ENCODE measurements at places on chromosomes 1 and 21.

- DNase-seq, result no peak
Measured at GRCh38 chr1:22031214-22031962, 21.1 kb upstream of the CDC42 start.

DNA sequence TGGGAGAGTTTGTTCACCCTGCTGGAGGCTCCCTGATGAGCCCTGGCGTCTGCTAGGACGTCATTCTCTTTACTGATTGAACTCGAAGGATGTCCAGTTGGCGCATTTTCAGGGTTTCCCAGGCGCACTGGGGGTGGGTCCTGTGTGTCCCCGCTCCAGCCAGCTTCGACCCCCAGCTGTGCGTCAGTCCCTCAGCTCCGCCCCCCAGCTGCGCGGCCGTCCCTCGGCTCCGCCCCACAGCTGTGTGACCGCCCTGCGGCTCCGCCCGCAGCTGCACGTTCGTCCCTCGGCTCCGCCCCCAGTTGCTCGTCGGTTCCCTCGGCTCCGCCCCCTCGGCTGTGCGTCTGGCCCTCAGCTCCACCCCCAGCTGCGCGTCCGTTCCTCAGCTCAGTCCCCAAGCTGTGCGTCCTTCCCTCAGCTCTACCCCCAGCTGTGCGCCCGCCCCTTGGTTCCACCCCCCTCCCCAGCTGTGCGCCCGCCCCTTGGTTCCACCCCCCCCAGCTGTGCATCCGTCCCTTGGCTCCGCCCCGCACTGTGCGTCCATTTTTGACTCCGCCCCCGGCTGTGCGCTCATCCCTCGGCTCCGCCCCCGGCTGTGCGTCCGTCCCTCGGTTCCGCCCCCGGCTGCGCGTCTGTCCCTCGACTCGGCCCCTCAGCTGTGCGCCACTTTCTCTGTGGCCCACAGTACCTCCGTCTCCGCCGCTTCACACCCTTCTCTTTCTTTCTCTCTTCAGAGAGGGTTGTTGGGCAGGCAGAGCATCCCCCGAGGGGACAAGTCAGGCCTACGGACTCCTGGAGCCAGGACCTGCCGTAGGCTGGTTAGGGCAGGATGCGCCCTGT lies 61.3 kb downstream of the FAAP20 start:
- peak; percentile 78 for DNase-seq

- DNase-seq, result no peak
Measured at GRCh38 chr1:31433396-31433930, 20.4 kb downstream of the SERINC2 start.

GRCh38 chr1:115077984-115078330 lies 11.3 kb downstream of the TSPAN2 start:
- no peak for DNase-seq

DNA sequence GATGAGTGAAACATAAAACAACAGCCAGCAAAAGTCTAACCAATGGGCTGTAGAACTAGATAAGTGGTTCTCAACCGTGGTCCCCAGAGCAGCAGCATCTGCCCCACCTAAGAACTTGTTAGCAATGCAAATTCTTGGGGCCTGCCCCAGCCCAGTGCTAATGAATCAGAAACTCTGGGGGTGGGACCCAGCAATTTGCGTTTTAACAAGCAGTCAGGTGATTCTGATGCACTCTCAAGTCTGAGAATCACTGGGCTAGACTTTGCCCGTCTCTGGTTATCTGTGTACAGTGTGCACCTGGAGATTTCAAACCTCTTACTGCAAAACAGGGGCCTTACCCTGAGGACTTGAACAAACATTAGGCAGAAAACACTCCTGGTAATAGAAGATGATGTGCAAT lies 66.5 kb downstream of the PLXNA2 start:
- no peak for DNase-seq

- no peak for DNase-seq
Measured at GRCh38 chr1:113320972-113321680, 69.2 kb upstream of the MAGI3 start.

DNA sequence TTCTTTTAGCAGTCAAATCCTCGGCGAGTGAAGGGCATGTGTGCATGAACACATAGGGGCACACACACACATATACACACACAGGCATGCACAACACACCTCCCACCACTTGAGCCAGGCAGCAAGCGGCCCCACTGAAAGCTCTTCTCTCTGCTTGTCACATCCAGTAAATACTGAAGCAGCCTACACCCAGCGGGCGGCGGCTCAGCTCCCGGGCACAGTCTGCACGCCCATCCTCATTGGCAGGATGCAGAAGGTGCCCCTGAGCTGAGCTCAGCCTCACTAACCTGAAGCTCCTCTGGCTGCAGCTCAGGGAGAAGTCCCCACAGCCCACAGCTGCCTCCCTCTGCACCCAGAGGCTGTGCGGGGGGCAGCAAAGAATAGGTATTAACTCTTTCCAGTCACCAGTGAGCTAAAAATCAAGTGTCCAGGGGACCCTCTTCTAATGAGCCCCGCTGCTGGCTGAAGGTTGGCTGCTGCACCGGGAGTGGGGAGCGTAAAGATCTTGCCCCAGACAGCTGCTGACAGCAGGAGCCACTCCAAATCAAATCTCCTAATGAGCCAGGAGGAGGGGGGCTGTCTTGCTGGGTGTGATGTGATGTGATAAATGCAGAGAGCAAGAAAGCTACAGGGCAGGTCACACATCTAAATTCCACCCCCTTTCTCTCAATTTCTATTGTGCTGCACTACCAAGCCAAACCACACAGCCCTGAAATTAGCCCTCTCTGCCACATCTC lies 12.5 kb downstream of the RGS8 start:
- no peak for DNase-seq

- DNase-seq, result no peak
Measured at GRCh38 chr1:108767115-108767514, 20.6 kb downstream of the STXBP3 start.

DNA sequence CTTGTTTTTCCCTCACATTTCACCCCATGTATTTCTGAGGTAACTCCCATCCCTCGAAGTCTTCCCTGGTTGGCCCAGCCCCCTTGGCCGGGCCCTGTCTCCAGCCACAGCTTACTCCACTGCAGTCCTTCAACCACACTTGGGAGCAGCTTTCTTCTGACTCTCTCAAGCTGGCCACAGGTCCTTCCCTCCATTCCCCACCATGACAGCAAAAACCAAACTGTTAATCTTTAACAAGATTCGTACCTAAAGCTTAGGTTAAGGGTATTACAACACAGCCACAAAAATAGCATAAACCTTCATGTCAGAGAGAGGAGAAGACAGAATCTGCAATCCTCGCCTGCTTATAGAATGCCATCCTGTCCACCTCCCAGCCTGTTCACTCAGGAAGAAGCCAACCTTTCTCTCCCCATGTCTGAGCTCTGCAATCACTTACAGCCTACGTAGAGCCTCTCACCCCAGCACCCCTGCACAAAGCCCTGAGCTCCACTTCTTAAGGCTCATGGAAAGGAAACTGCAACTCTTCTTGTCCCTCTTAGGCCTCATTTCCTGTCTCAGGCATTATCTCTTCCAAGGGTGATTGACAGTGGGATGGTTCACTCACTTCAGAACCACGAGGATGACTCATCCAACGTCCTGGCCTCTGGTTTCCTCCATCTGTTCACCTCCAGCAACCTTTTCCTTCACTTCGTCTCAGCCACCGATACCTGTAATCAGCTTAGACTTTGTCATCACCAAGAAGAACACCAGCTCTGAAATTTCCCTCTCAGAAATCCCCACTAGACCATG lies 72.8 kb downstream of the CD2 start:
- no peak for DNase-seq

DNA sequence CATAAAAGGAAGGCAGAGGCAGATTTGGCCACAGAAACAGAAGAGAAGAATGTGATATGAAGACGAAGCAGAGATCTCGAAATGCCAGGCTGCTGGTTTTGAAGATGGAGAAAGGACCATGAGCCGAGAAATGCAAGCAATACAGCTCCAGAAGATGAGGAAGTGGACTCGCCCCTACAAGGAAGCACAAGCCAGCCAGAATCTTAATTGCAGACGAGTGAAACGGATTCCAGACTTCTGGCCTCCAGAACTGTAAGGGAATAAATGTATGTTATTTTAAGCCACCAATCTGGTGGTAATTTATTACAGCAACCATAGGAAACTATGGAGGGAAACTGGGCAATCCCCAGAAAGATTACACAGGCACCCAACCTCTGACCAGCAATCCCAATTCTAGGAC lies 24.1 kb downstream of the TARBP1 start:
- DNase-seq, result no peak

GRCh38 chr1:24981631-24982005 lies 51.5 kb upstream of the RUNX3 start:
- no peak for DNase-seq

DNA sequence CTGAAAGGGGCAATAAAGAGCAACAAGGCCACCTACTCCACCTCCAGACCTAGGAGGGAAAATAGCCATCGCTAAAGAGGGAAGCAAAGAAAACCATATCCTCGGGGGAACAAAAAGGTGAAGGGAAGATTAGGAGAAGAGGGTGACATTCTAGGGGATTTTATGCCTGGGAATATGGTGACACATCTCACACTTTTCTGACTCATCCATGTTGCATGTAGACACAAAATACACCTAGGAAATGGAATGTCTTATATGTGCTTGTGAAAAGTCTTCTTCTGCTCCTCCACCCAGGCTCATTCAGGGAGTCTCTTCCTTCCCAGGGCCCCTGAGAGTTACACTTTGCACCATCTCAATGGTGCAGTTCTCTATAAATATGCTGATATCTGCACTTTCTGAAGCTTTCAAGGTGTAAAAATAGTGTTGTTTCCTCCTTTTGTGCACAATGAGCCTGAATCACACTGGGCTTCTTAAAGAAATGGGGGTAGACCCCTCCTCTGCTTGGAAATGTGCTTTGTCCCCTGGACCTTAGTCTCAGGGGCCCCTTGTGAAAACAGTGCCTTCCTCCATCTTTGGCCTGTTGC lies 195.9 kb downstream of the CYYR1 start:
- no peak for DNase-seq

DNA sequence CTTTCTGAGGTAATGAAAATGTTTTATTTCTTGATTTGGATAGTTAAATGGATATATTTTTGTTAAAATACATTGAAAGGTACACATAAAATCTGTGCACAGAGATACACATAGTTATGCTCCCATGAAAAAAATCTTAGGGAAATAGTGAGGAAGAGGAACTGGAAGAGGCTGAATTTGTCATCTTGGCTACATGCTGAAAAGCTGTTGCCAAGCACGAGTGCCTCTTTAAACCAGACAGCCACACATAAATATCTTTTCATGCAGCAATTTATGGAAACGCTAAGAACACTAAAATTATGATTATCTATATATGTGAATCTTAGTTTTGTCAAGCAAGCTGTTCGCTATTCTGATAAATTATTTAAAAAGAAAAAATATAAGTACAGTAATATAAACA lies 12.8 kb upstream of the ADAR start:
- no peak for DNase-seq

DNA sequence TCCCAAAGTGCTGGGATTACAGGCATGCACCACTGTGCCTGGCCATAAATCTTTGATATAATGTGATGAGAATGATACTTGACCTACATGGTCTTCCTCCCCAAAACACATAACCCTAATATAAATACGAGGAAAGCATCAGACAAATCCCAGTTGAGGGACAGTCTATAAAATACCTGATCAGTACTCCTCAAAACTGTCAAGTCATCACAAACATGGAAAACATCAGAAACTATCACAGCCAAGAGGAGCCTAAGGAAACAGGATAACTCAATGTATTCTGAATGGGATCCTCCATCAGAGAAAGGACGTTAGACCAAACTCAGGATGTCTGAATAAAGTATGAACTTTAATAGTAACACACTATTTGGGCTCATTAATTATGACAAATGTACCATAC lies 172.4 kb downstream of the NTPCR start:
- no peak for DNase-seq

DNA sequence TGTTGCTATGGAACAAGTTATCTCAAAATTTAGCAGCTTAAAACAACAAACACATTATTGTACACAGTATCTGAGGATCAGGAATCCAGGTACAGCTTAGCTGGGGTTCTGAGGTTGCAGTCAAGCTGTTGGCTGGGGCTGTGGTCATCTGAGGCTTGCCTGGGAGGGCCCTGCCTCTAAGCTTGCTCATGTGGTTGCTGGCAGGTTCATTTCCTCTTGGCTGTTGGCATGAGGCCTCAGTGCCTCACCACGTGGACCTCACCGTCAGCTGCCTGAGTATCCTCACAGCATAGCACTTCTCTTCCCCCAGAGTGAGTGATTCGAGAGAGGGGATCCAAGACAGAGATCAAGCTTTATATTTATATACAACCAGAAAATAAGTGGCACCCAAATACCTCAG lies 18.6 kb downstream of the NTPCR start:
- no peak for DNase-seq
